ENCODE measurements at places on chromosomes 5 and 9.

- no peak for DNase-seq
Observed at GRCh38 chr9:7387840-7388239, 411.7 kb downstream of the DMAC1 start.

DNA sequence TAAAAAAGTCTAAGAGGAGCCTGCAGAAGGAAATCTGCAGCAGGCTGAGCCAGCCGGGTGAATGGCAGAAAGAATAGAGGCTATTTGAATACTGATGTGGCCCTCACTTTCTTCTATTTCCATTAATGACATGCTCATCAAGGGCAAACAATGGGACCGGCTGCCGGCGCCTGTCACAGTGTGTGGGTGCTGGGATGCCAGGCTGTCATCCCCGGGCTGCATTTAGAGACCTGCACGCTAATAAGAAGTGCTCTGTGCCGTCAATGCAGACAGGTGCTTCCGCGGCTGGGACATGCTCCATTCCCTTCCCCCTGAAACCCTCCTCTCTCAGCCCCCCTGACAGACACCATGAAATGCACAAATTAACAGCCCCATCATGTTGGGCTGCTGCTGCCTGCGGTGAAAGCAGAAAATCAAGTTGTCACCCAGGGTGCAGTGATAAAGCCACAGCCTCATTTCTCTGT, 217.7 kb upstream of the TBCA start:
- no peak for DNase-seq

GRCh38 chr9:92656537-92656925, 13.4 kb downstream of the IPPK start:
- no peak for DNase-seq

GRCh38 chr5:179876610-179876952, 18.0 kb upstream of the MRNIP start:
- no peak for DNase-seq

DNA sequence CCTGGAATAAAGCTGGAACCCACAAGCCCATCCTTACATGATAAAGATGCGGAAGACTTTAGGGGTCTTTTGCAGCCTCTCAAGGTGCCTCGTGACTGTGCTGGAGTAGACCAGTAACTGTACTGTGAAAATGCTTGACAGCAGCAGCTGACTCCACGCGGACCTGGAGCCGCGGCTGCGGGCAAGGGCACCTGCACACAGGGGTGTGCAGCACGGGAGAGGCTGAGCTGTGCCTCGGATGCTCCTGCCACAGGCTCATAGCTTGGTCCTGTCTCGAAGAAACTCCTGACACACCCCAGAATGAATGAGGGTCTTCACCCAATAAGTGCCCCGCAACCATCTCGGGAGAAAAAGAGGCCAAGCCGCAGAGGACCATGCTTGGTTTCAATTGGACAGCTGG, 40.3 kb upstream of the CEP72 start:
- no peak for DNase-seq

DNA sequence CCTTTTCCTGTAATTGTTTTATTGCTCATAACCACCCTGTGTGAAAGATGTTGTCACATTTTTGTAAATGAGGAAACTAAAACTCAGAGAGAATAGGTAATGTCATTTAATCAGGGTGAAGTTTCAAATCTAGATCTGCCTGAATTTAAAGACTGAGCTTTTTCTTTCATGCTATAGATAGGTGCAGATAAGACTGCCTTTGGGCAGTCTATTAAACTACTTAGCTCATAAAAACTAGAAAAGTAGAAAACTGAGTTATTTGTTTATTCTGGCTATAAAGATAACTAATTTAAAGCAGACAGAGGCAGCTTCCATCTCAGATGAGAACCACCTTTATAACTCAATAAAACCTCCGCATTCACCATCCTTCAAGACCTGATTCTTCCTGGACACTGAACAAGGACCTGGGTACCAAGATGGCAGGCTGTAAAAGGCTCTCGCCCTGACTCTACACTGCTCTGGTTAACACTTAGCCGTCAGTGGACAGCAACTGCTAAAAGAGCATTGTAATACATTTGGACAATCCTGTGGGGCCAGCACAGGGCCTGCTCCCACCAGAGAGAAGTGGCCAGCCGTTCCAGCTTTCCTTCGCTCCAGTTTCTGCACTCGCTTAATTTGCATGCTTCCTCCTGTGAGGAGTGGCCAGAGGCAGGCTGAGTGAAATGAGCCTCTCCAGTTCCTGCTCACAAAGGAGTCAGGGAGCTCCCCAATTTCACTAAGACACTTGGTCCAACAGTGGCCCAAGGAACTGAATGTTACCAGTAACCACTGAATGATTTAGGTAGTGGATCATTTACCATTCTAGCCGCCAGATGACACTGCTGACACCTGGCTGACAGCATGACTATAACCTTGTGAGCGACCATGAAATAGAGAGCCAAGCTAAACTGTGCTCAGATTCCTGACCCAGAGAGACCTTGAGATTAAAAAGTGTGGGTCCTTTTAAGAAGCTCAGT, 566.4 kb downstream of the EFNA5 start:
- DNase-seq: no peak

DNA sequence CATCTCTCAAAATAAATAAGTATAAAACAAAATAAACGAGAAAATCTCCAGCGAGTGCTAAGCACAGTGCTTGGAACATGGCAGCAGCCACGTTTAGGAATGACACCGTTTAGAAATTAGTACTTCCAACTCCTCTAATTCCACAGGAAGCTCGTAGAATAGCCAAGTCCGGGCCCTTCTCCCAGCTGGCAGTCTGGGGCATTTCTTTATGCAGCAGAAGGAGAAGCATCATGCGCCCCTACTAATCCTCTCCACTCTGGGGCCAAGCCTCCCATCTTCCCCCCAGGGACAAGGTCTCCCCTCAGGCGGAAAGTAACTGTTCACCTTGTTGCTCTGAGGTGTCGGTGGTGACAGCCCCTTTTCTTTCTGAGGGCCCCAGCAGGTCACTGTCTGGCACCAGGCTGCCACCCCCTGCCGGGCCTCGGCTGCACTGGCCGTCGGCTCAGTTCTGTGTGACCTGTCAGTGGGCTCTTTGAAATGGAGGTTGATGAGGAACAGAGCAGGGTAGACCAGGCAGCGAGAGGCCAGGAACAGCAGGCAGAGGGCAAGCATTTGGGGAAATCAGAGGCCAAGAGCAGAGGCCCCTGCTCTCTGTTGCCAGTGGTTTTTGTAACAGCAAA, 113.5 kb upstream of the WWC1 start:
- no peak for DNase-seq

GRCh38 chr9:8857068-8857925, 1057.7 kb upstream of the DMAC1 start:
- no peak for DNase-seq

DNA sequence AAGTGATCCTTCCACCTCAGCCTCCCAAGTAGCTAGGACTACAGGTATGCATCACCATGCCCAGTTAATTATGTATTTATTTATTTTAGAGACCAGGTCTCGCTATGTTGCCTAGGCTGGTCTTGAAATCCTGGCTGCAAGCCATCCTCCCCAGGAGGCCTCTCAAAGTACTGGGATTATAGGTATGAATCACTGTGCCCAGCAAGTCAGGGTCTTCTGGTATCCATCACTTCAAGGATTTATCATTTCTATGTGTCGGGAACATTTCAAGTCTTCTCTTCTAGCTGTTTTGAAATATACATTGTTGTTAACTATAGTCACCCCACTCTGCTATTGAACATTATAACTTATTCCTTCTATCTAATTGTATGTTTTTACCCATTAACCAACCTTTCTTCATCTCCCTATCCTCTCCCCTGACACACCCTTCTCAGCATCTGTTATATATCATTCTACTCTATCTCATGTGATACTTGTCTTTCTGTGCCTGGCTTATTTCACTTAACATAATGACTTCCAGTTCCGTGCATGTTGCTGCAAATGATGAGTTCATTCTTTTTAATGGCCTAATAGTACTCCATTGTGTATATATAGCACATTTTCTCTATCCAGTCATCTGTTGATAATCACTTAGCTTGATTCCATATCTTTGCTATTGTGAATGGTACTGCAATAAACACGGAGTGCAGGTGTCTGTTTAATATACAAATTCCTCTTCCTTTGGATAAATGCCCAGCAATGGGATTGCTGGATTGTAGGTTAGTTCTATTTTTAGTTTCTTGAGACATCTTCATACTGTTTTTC, 26.4 kb downstream of the UTP15 start:
- DNase-seq: no peak

- DNase-seq: no peak
Observed at GRCh38 chr5:152465140-152465539, 60.1 kb upstream of the NMUR2 start.

DNA sequence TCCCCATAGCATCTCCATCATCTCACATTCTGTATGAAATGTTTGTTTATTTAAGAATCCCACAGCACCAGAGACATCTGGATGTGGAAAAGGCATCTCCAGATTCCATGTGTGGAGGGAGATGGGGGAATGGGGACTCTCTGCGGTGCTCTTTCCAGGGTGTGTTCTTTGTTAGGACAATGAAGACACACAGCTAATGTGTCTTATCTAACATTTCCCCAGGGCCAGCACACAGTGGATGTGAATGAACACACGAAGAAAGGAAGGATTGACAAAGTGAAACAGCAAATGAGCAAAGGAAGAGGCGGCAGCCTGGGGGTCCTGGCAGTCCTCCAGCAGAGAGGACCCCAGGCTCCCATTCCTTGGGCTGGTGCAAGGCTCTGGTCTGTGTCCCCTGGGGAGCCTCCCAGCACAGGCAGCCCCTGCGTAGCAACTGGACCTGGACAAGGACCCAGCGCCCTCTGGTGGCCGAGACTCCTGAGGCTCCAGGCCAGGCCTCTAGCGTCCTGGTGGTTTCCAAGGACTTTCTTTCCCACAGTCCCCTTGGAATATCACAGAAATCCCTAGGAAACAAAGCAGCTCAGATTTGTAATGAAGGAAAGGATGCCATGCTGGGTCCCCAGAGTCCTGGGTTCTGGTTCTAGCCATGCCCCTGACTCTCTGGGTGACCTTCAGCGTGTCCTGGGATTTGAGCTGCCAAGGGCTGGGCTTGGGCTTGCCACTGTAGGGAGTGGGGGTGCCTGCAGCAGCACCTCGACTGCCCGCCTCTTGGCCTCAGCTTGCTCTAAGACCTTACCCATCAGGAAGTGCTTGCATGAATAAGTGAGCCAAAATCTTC, 3.5 kb upstream of the PDLIM7 start:
- no peak for DNase-seq

DNA sequence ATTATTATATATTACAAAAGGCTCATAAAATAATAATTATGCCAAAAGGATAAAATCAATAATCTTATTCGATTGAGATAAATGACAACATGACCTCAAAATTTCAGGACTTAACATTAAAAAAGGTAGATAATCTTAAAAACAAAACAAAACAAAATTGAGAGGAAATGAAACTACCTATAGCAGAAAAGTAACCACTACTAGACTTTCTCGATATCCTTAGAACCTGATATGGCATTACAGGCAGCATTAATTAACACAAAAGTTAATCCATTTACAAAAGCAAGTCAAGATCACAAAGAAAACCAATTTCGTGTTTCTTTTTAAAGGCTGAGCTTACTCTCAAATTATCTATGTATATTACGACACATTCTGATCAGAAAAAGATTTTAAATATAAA, 29.9 kb downstream of the TMEM161B start:
- no peak for DNase-seq

DNA sequence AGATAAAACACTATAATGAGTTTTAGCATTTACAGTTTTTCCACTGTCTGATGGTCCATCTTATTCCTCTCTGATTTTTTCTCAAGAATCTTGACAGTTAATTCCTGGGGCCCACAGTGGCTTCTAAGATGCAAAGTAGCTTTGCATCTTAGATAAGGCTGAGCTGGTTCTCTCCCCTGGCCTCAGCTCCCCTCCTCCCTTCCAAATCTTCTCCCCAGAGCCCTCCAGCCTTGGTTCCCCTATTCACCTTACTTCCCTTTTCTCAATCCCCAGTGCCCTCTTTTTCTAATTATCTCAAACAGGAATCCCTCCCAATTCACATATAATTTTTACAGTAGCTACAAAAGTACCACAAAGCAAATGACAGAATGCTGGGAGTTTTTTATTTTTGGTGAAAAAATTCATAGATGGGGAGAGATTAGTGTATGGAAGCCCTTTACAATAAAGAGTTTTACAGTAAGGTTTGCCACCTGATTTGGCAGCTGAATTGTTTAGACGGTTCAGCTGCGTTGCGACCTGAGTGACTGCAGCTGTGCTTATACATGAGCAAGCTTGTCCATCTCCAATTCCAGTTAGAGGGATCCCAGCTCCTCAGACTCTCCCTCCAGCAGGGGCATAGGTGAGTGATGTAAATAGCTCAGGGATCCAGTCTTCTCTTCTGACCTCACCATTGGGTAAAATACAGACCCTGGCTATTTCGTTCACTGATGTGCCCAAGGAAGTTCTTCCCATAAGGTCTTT, 51.4 kb upstream of the CKMT2 start:
- DNase-seq: no peak

DNA sequence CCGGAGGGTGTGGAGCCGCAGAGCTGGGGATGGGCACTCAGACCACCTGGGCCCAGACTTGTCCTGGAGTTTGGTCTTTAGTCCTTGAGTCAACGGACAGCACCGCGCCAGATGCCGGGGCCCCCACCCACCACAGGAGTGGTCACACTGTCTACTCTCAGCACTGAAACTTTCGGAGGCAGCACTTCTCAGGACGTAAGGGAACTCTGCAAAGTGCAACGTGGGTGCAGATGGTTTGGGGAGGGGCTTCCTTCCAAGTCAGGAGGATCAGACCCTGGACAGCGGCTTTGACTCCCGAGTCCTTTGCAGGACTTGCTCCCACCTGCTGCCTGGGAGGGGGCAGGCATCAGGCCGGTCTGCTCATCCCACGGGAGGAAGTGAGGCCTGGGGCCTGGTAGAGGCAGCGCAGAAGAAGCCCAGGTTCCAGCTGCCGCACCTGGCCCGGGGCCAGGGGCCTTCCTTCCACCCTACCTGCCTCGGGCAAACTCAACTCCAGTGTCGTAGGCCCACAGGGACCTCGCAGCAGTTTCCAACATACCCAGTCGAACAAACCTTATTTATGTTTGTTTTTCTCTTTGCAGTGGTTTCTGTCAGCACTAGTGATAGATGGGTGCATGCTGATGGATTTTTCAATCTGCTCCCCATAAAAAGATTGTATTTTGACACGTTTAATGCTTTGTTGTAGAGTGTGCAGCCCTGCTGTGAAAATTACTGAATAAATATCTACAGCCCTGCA, 149.8 kb upstream of the PPP1R26 start:
- DNase-seq: no peak

DNA sequence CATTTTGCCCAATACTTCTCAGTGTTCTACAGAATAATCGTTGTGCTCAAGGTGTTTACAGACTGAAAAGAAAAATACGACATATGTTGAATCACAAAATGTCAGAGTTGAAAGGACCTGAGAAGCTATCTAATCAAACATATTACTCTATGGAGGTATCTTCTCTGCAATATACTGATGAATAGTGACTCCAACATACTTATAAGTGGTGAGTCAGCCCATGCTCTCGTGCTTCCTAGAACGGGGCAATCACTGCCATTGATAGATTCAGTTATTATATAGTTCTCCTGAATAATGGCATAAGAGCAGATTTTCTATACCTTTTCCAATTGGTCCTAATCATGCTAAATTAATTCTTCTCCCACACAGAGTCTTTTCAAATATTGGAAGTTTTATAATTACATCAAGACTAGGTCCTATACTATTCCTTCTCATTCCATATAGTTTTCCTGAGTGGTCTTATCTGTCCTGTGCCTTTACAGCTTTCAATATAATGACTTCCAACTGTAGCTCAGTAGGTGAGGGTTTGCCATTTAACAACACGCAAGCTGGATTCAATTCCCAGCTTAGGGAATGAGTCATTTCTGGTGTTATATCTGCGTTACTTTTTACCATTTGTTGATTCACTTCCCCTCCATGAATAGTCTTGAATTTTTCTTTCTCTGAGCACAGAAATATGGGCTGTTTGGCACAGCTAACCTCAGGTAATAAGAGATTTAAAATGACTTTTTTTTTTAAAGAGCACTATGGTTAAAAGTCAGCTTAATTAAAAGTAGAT, 81.1 kb downstream of the PLK2 start:
- DNase-seq: no peak
